T-helper 22 cell (primary cell): ENCODE measurements at places on chromosomes 1 and 21.
A peak's percentile ranks its signal among the peaks of the same experiment; 100 is the strongest.

DNA sequence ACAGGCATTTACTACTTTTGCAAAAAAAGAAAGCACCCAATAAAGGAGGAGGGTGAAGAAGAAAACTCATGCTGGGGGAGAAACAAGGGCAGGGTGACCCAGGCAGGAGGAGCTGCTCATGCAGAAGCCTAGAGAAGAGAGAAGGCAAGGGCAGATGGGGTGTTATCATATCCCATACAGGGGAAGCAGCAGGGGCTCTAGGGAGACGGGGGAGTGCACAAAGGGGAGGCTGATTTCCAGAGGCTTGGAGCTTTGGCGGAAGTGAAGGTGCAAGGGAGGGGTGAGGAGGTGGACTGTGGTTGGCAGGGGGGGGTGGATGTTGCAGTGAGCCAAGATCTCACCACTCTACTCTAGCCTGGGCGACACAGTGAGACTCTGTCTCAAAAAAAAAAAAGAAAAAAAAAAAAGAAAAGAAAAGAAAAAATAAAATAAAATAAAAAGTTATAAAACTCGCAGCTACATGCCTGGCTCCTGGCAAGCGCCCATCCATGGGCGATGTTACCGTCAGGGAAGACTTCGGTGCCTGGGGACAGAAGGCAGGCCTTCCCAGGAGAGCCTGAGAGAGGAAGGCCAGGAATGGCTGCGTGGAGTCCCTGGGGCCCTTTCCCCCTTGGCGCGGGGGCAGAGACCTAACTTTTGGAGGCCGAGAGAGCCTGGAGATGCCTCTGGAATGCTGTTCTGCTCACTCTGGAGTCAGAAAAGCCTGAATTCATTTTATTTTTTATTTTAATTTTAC lies 3.3 kb upstream of the FCN3 start:
- no peak for DNase-seq

DNA sequence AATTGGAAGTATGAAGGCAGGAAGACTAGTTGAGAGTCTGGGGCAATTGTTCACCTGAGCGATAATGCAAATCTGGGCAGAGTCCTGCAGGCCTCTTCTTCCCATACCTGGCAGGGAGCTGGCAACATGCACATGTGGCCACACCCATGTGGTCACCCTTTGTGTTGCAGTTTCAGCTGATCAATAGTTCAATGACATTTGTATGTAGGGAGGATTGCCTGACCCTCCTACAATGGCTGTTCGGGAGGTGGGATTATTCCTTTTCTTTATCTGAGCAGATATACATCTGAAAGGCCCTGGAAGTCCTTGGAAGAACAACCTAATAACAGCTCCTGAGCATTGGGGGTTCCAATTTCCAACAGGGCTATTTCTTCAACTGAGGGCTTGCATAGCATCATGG lies 15.2 kb upstream of the TRIM45 start:
- no peak for DNase-seq

GRCh38 chr1:207853372-207853757 lies 57.6 kb downstream of the CD34 start:
- DNase-seq: no peak

DNA sequence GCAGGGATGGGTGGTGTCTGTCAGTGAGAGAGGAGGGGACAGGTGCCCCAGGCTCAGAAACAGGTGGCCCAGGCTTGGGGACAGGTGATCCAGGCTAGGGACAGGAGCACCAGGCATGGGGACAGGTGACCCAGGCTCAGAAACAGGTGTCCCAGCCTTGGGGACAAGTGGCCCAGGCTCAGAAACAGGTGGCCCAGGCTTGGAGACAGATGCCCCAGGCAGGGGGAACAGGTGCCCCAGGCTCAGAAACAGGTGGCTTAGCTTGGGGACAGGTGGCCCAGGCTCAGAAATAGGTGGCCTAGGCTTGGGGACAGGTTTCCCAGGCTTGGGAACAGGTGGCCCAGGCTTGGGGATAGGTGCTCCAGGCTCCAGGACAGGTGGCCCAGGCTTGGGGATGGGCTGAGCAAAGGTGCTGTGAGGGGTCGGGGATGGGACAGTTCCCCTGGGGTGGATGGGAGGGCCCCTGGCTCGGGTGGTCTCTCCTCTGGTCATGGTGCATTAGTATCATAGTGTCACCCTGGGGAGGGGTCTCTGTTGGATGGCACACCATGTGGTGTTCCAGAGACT lies 87.7 kb upstream of the C1orf174 start:
- DNase-seq: no peak

DNA sequence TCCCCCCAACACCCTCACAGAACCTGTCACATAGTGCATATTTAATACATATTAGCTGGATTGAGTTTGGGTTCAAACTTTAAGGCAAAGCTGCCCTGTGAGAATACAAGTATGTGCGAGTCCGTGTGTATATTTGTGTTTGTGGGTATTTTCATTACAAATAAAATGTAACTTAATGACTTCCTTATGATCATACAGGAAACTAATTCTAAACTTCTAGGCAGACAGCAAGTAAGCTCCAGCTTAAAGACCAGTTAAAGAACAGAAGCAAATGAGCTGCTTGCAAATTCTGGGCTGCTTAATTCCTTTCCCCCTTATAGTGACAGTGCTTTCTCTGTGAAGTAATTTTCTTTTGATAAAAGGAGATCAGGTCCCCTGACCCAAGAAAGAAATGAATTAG lies 437.6 kb downstream of the TTLL7 start:
- no peak for DNase-seq

DNA sequence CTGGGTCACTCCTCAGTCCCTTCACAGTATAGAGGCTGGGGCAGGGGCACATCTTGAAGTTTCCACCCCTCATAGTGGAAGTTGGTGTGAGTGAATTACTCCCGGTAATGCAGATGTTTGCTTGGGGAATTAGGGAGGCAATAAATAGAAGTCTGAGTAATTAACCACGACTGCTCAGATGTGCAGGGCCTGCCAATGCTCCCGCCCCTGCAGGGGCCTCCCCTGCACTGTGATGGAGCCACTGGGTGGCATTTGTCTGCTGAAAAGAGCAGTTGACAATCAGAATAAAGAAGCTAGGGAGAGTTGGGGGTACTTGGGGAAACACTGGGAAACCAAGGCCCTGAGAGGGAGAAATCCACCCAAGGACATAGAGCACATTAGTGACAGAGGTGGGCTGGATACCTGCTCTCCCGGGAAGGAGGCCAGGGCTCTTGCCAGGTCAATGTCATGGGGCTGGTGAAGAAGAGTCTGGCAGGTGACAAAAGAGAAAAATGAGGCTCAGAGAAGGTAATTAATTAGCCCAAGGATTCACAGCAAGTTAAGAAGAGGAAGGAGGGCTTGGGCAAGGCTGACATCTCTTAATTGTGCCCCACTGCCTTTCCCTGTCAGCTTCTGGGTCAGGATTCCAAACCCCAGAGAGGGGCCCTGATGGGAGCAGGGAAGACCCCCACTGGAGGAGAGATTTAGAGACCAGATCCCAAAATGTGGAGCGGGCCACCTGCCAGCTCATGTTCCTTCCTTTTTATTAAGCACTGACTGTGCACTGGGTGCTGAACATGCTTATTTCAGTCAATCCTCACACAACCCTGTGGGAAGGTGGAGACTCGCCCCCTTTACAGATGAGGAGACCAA lies 436.2 kb downstream of the MATN1 start:
- no peak for DNase-seq

GRCh38 chr1:211606914-211607753 lies 28.2 kb upstream of the SLC30A1 start:
- DNase-seq: no peak

GRCh38 chr1:179046808-179047635 lies 21.3 kb downstream of the FAM20B start:
- DNase-seq: no peak

- DNase-seq: no peak
Observed at GRCh38 chr1:224175617-224176016, 7.4 kb upstream of the DEGS1 start.

DNA sequence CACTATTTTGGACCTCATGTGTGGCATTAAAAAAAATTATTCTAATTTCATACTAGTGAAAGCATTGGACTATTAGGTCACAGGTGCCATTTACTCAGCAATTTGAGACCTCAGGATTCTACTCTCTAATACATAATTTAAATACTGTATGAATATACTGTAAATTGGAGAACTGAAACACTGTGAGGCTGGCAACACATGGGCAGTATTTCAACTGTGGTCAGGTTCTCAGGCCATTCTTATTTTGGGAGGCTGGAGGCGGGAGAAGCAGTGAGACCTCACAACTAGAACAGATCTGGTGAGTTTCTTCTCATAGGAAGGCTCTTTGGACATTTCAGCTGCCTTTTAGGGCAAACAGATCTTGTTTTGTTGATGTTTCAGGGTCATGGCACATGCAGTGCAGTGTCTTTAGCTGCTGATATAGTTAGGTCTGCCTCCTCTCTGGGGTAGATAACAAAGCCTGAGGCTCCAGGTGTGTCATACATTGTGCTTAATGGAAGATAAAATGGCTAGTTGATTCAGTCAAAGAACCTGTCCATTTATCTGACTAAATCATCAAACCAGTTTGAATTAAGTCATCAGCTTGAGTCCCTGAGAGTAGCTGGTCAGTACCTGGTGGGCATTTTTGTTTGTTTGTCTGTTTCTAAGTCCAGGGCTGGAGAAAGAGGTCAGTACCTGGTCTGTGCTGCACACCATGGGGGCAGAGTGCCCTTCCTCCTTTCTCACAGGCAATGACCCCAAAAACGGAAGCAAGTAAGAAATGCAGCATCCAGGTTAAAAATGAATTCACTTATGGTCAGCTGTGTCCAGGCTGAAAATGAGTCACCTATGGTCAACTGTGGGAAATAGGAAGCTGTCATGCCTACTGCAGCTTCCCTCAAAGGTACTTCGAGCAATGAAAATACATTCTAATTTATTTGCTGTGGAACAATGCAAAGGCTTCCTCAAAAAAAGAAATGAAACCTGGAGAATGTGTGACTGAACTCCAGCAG lies 216.2 kb downstream of the SDCCAG8 start:
- no peak for DNase-seq

- DNase-seq: peak; percentile 45
Observed at GRCh38 chr1:6599141-6599975, 3.3 kb downstream of the KLHL21 start.

- peak; percentile 56 for DNase-seq
Observed at GRCh38 chr1:9714257-9714718, 62.8 kb downstream of the PIK3CD start.

DNA sequence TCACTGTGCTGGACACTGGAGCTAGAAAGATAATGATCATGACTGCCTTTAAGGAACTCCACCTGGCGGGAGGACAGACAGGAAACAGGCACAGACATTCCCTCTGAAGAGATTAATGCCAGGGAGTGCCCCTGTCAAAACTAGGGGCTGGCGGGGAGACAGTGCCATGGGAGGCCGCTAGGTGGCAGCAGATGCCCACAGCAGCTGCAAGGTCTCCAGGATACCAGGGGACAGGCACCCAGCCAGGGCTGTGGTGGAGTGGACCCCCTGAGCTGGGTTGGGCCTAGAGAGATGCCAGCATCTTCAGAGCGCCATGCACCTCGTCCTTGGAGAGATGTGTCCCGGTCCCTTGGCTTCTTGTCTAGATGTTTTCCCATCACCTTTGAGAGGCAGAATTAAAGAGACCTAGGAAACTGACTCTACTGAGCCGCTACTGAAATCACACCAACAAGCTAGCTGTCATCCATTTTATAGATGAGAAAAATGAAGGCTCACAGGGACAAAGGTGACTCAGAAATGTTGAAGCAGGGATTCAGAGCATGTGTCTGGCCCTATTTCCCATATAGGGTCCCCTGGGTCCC lies 3.6 kb downstream of the REN start:
- peak; percentile 31 for DNase-seq

- no peak for DNase-seq
Observed at GRCh38 chr1:52862666-52863458, 20.3 kb downstream of the ZYG11A start.

- DNase-seq: no peak
Observed at GRCh38 chr1:20739225-20739624, 6.7 kb upstream of the SH2D5 start.

DNA sequence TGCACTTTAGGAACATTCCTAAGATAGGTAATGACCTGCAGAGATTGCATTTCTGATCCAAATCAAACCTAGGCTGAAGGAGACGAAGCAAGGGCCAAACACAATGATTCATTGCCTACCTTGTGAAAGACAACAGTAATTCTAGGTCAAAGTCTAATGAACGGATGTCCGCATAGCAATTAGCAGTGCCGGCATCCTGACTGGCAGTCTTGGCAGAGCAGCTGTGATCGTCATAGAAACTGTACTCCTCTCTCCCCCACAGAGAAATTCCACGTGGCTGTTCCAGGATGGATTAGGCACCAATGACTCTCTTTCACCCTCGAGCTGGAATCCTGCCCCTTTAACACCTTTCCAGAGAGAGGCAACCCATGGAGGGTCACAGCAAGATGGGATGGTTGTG lies 28.9 kb upstream of the VAV3 start:
- DNase-seq: no peak

GRCh38 chr1:41615981-41616380 lies 131.5 kb upstream of the EDN2 start:
- no peak for DNase-seq

- DNase-seq: no peak
Observed at GRCh38 chr1:161080441-161081405, 8.6 kb downstream of the NECTIN4 start.

- no peak for DNase-seq
Observed at GRCh38 chr1:167756730-167757405, 35.1 kb downstream of the MPZL1 start.

GRCh38 chr1:69038379-69038778 lies 529.3 kb upstream of the LRRC7 start:
- DNase-seq: no peak

DNA sequence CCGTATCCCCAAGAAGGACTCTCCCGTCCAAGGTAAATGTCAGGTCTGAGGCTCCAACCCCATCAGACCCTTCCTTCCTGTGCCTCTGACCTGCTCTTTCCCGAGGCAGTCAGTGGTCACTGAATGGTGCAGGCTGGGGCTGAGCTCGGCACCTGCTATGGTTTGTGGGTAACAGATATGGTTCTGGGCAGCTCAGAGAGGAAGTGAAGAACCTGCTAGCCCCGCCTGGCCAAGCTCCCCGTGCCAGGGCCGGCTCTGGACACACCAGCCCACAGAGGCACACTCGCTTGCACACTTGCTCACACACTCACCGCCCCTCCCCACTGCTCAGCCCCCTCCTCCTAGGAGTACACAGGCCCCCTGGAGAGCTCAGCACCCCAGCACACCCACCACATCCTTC lies 16.4 kb downstream of the NCMAP start:
- no peak for DNase-seq

DNA sequence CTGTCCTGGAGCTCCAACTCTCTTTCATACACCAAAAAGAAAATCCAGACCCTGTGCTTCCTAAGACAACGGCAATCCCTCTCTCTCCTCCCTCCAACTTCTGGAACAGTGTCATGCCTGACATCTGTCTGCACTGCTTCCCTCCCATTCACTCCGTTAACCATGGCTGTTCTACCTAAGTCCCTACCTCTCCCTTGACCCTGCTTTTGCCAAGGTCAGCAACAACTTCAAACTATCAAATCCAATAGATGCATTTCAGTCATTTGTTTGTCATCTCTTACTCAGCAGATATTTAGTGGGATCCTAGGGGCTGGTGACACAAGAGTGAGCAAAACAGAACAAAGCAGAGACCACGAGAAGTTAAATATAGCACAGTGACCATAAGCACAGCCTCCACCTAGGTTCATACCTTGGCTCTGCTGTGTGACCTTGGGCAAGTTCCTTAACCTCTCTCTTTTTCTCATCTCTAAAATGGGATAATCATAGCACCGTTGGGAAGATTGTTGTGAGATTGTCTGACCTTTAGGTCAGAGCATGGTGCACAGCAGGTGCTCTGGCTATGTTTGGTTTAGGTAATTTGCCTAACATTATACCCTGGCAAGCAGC lies 88.9 kb downstream of the TMEM53 start:
- no peak for DNase-seq

- no peak for DNase-seq
Observed at GRCh38 chr1:213779228-213779627, 208.5 kb upstream of the PROX1 start.
